ENCODE measurements at places on chromosomes 5 and 9.

- DNase-seq = no peak
These were observed 564.9 kb downstream of the SEMA5A start for GRCh38 chr5:8981016-8981415.

- DNase-seq = no peak
These were observed 24.1 kb downstream of the GOLGA2 start for GRCh38 chr9:128251732-128252100.

GRCh38 chr9:109632817-109633216 is 134.7 kb upstream of the PTPN3 start:
- no peak for DNase-seq

- no peak for DNase-seq
These were observed 97.5 kb upstream of the FCN2 start for GRCh38 chr9:134782921-134783698.

GRCh38 chr9:5846096-5846495 is 13.2 kb upstream of the ERMP1 start:
- no peak for DNase-seq

GRCh38 chr5:19140276-19140675 is 847.7 kb downstream of the CDH18 start:
- DNase-seq = no peak

GRCh38 chr5:59390074-59390659 is 503.4 kb downstream of the PDE4D start:
- no peak for DNase-seq
